ENCODE measurements at places on chromosomes 7 and 10.
A peak's percentile ranks its signal among the peaks of the same experiment; 100 is the strongest.

DNA sequence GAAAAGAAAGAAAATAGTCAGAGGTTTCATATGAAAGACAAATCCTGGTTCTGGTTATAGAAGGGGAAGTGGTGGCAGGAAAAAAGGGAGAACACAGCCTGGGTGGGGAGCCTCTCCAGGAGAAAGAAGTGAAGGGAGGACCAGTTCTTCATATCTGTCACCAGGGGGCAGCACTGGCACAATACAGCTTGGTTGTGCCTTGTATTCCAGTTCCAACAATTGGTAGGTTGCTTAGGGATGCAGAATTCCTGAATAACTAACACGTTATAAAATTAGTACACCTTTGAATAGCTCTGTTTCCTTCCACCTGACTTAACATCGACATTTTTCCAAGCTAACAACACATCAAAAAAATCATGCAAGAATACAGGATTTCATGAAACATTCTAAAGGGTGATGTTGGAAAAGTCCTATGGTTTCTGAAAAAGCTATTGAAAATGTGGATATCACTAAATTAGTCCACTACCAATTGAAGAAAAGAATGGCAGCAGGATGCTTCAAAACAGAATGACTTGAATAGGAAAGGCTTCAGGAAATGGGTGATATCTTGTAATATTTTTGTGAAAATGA is 52.9 kb downstream of the CYP26A1 start:
- no peak for DNase-seq

DNA sequence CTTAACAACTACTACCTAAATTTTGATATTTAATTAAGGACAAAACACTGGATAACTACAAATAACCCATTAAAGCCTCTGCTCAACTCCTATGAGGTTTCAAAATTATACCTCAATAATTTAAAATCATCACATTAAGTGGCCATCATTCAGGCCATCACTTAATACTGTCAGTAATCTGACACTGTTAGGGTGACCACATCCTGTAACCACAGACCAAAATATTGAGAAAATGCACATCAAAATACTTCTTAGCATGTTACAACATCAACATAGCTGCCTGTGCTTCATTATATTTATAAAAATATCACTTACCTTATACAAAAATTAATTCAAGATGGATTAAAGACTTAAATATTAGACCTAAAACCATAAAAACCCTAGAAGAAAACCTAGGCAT is 23.3 kb downstream of the SEM1 start:
- no peak for DNase-seq

DNA sequence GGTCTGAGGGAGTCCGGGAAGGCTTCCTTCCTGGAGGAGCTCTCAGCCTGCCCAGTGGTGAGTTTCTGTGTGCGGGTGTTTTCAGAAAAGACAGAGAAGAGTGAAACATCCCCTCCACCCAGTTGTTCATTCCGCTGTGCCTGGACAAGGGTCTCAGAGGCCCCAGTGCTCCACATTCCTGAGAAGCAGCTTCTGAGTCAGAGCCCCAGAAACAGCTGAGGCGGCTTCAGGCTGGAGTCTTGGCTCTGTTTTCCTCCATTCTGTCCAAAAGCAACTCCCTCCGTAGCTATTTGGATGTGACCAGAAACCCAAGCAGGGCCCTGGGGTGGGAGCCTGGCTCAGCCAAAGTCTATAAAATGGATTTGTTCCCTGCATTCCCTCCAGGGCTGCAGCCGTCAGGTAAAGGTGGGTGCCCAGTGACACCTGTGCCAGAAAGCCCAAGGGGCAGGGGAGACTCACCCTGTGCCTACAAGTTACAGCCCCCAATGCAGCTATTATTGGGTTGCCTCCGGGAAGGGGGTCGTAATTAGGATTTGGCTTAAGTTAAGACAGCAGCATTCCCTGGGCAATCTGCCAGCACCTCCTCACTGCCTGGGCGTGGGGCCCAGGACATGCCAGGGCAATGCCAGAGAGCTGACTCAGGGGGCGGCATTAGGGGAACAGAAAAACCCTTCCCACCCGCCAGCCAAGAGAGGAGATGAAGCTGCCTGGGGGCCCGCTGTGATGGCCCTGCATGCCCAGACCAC is 13.1 kb upstream of the CAMK2G start:
- peak; percentile 75 for DNase-seq

GRCh38 chr10:28250782-28251181 is 52.1 kb downstream of the MPP7 start:
- no peak for DNase-seq

DNA sequence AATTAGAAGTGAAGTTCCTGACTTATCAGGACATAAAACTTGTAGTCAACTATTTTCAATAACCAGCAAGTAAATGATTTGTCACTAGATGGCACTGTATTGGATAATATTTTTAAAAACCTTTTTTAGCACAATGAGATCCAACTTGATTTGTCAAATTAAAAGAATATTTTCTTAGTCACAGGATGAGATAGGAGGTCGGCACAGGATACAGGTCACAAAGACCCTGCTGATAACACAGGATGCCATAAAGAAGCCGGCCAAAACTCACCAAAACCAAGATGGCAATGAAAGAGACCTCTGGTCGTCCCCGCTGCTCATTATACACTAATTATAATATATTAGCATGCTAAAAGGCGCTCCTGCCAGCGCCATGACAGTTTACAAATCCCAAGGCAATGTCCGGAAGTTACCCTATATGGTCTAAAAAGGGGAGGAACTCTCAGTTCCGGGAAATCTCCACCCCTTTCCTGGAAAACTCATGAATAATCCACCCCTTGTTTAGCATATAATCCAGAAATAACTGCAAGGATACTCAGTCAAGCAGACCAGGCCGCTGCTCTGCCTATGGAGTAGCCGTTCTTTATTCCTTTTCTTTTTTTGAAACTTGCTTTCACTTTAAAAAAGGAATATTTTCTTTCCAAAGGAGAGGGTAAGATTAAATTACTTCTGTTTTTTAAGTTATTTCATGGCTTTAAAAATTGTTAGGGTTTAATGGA is 255.7 kb upstream of the MKLN1 start:
- peak; percentile 75 for DNase-seq

GRCh38 chr7:52030722-52031121 is 714.1 kb upstream of the COBL start:
- DNase-seq: no peak

GRCh38 chr10:35827783-35828182 is 185.7 kb upstream of the FZD8 start:
- DNase-seq: no peak

All from brain pericyte (primary cell).